ENCODE measurements at places on chromosomes 3 and 15. TPM values are rescaled to one million over a fixed set of nuclear protein-coding genes. Genes with fewer than 3 reads are reported as not detected.

DNA sequence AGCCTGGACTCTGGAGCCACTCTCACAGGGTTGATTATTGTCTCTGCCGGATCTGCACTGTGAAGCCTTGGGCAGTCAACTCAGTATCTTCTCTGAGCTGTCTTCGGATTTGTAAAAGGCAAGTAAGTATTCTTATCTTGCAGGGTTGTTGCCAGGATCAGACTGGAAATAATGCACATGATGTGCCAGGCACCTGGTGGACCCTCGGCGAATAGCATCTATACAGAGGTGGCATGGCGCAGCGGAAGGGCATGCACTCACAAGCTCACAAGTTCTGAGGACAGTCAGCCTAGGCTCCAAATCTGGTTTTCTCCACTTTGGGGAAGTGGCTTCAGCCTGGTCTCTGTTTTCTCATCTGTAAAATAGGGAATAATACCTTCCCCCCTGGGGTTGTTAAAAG is 113.9 kb downstream of the SRGAP3 start:
- DNase-seq, result no peak

GRCh38 chr3:14795996-14796395 is 22.8 kb upstream of the FGD5 start:
- DNase-seq, result no peak

- DNase-seq, result peak; percentile 91
These were observed 84.5 kb downstream of the CHSY1 start for GRCh38 chr15:101167411-101167752.

GRCh38 chr15:77180757-77181156 is 109.8 kb upstream of the TSPAN3 start:
- DNase-seq, result no peak

GRCh38 chr3:24390169-24391130 is 104.2 kb downstream of the THRB start:
- DNase-seq, result no peak

GRCh38 chr3:33074217-33075067 is 22.5 kb downstream of the GLB1 start:
- DNase-seq, result peak; percentile 72

DNA sequence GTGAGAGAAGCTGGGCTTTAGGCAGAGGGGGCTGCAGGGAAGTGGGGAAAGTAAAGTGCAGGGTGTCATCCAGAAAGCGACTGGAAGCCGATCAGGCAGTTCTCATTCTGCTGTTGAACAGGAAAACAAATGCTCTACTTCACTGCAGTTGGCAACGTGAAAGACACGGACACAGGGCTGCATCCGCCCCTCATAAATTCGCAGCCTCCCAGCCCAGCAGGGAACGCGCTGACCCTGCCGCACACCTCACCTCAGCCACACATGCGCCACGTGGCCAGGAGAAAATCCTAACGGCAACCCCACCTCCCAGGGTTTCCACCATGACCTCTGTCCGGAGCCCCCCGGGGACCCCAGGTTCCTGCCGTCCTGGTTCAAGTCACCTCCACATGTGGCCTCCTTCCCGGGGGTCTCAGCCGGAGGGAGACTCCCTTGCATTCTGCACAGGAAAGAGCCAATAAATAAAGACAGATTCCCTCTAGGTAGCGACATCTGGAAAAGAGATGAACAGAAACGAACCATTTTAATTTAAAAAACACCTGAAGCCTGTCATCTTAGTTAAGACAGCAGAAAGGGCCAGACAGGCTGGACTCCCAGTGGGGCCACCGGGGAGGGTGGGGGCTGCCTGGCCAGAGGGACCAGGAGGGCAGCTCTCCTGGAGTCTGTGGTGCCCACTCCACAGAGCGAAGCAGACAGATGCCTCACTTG is 118.7 kb downstream of the TMEM266 start:
- no peak for DNase-seq

- DNase-seq, result peak; percentile 1
These were observed 621.3 kb upstream of the EPHA6 start for GRCh38 chr3:96192966-96193550.

DNA sequence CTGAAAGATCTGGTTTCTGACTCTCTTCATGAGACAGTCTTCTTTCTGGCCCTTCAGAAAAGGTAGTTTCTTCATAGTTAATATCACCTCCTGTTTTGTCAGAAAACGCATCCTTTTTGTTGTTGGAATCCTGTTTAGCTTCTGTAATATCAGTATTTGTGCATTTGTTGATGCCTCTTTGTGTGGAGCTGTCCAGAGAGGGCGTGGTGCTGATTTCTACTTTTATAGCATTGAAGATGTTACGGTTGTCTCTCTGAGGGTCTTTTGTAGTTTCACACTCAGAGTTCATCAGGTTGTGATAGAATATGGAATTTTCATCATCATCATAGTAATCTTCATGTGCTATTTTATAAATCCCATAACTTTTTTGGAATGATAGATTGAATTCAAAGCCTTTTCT is 8.9 kb downstream of the GPR149 start:
- peak; percentile 4 for DNase-seq

GRCh38 chr15:45919806-45920205 is 285.0 kb downstream of the SQOR start:
- DNase-seq, result peak; percentile 93

The NRROS gene
- 8.7 TPM for polyA plus RNA-seq

The NEK10 gene
- 0.24 TPM for polyA plus RNA-seq

GRCh38 chr15:57552678-57553334 is 38.9 kb upstream of the MYZAP start:
- DNase-seq, result no peak

- peak; percentile 56 for DNase-seq
These were observed 17.2 kb downstream of the MYL3 start for GRCh38 chr3:46845860-46846623.

- DNase-seq, result peak; percentile 42
These were observed 2.0 kb upstream of the CEMIP start for GRCh38 chr15:80777137-80777536.

The LMAN1L gene
- polyA plus RNA-seq, result not detected

DNA sequence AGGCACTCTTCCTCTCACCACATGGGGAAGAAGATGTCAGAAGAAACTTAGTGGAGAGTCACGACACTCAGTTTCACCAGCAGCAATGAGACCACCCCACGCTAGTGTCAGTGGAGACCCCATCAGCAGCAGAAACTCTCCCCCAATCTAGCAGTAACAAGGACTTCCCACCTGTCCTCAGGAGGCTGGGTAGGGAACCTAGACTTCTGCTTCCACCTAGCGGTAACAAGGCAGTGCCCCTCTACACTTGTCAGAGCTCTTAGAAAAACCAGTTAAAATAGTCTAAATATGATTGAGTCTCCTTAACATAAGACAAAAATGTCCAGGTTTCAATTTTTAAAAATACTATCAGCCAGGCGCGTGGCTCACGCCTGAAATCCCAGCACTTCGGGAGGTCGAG is 57.3 kb downstream of the TRAT1 start:
- DNase-seq, result no peak

The RBMS3 gene
- 13.6 TPM for polyA plus RNA-seq

DNA sequence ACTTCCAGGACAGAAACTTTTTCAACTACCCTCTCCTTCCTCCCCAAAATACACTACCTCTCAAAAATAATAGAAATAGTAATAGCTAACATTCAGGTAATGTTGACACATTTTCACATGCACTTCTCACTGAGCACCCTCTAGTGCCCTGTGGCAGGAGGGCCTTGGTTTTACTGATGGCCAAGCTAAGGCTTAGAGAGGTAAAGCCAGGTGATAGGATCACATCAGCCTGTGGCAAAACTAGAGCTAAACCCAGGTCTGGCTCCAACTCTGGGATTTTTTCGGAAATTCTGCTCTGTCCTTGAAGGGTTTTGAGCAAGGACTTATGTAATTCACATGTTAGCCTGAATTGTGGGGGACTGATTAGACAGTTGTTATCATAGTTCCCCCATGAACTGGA is 922 bp upstream of the TAMM41 start:
- DNase-seq, result no peak

- no peak for DNase-seq
These were observed 1032.4 kb downstream of the MCTP2 start for GRCh38 chr15:95263751-95264150.

DNA sequence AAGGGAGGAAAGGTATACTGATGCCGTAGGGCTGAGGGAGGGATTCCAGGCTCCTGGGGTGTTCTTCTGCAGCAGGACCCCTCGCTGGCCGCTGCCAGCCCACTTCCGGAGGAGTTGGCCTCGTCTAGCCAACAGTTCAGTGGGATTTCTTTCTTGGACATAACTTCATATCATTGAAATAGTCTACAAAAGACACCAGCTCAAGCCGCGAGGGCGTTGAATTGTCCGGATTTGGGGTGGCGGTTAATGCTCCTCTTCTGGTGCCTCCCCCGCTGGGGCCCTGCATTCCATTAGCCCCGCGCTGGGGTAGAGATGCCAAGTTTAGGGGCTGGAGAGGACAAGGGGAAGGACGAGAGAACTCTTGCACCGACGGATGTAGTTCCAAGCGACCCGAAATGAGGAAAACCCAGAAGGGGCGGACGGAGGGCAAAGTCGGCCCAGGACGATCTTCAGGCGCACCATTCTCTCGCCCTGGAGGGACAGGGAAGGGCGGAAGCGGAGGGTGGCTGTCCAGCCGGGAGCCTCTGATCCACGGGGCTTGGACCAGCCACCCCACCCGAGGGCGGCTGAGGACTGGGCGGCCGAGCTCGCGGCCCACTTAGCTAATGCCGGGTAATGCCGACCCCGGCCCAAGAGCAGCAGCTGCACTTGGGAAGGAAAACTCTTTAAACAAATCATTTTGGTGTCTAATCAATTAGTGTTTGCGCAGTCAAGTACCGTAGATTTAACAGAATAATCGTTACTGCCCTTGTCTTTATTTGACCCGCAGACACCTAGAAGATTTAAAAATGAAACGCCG is 4.7 kb upstream of the ONECUT1 start:
- no peak for DNase-seq

GRCh38 chr3:106332884-106333283 is 464.1 kb upstream of the CBLB start:
- no peak for DNase-seq

DNA sequence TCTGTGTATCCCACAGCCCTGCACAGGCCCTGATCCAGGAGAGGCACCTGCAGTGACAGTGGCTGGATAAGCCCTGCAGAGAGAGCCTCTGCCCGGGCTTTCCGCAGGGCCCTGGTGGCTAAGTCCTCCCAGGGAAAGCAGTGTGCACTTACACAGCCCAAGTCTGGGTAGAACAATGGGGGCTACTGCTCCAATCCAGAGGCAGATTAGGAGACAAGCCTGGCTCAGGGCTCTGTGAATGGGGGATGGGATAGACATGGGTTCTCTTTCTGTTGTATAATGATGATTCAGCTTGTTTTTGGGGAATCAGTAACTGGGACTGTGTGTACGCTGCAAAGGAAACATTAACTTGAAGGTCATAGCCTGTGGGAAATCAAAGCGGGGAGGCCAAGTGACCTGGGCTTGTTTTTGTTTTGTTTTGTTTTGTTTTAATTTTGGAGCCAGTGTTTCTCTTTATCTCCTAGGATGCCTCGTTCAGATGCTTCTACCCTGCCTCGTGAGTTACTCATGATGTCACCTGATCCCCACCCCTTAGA is 4.1 kb upstream of the ALDH1L1 start:
- no peak for DNase-seq

DNA sequence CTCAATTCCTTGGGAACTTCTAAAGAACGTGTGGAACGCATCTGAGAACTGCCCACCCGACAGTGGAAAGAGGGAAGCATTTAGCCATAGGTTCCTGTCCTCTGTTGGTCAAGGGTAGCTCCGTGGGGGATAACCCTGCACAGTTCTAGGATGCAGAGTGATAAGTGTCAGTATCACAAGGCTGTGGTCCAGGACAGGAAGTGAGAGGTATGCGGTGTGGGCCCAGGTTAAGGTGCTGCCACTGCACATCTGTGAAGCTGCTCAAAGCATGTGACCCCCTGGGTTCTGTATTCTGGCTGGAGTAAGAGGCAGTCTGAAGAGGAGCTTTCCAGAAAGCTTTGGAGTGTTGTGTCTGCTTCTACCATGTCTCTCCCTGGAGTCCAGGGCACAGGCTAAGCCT is 51.7 kb upstream of the HES1 start:
- no peak for DNase-seq

The CHRNB4 gene
- polyA plus RNA-seq, result 0.03 TPM

DNA sequence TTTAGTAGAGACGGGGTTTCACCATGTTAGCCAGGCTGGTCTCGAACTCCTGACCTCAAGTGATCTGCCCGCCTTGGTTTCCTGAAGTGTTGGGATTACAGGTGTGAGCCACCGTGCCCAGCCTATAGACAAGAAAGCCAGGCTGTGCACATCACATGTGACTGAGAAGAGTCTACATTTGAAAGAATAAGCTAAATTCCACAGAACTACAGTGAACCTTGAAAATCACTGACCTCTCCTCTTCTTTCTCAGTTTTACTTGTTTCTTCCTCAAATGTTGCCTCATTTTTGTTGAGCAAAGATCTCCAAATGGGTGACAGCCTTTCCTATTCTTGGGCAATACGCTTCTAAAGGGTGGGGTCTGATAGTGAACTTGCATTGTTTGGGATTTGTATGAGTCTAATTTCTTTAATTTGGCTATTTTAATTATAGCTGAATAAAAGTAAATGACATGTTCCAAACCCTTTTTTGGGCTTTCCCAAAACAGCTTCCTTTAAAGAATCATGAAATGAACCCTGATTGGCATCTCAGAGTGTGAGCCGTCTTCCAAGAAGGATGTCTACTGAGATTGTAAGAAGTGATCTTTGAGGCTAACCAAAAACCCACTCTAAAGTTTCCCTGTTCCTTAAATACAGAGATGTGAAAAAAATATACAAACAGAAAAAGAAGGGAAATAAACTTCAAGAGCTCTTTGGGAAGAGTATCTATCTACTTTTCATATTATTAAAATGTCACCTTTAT is 21.6 kb upstream of the SPTBN5 start:
- no peak for DNase-seq

The OIP5 gene
- 11.9 TPM for polyA plus RNA-seq

DNA sequence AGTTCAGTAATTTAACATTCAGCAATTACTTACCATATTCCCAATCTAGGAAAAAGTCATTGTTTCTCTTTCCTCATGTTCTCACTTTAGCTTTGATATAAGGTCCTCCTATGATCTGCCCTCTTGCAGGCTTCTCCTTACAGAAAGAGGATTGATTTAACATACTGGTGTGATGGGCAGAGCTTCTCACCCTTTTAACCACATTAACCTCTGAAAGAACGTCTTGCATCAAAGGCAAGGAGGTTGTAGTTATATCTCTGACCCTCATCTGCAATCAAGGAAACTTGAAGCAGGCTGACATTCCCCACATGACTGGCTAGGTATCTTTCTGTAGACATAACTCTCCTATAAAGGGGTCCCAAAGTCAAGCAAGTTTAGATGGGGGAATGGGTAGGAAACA is 39.5 kb downstream of the BTLA start:
- no peak for DNase-seq

- DNase-seq, result no peak
These were observed 102.4 kb downstream of the ETFA start for GRCh38 chr15:76208786-76209424.

- DNase-seq, result no peak
These were observed 51.3 kb downstream of the ETV5 start for GRCh38 chr3:186057594-186057993.
